NCI-H187 (cell line): ENCODE measurements at places on chromosomes 4 and X.

DNA sequence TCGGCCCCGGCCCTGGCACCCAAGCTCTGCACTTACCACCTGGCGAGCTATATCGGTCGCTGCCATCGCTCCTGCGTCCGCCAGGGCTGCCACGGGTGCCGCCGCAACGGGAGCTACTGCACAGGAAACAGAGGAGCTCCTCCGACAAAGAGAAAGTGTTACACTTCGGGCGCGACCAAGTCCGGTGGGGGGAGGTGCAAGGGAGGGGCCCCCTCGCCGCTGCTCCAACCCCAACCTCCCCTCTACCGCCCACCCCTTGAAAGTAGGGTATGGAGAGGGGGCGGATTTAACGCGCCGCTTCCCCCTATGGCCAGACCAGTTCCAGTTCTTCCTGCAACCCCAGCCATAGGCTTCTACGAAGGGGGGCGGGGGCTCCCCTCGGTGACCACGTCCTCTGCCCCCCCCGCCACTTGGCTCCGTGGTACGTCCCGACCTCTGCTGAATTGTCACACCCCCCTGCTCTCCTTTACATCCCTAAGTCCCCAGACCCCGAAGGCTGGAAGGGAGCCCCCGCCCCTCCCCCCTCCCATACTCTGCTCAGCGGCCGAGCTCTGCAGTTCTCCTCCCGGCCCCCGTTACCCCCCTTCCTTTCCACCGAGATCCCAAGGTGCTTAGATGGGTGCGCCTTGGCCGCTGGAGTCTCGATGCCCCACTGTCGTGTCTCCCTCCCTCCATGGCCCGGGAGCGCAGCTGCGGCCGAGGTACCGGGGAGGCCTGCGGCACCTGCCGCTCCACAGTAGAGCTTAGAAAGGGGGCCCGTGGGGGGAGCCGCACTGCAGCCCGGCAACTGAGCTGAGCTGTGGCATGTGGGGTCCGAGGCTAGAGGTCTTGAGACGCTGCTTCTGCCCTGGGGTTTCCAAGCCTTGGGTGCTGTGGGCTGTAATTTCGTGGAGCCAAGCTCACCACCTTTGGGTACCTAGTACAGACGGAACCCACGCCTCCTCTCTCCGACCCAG, at the start of gene SEPTIN6:
Gene SEPTIN6 (minus strand): TSS at position 129 of the 956 bp plus-strand sequence. CDS start 63 bp downstream, at position 66.
- DNase-seq: no peak

- DNase-seq: no peak
Observed at GRCh38 chr4:144649646-144650045, 3.7 kb downstream of the HHIP start.

DNA sequence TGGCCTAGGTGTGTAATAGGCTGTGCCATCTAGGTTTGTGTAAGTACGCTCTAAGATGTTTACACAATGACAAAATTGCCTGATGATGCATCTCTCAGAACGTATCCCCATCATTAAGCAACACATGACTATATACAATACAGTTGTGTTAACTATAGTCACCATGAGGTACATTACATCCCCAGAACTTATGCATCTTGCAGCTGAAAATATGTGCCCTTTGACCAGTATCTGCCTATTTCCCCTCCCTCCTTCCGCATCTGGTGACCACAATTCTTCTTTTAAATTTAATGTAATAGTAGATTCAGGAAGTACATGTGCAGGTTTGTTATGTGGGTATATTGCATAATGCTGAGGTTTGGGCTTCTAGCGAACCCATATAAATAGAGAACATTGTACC, 239.8 kb upstream of the IL1RAPL1 start:
- no peak for DNase-seq

DNA sequence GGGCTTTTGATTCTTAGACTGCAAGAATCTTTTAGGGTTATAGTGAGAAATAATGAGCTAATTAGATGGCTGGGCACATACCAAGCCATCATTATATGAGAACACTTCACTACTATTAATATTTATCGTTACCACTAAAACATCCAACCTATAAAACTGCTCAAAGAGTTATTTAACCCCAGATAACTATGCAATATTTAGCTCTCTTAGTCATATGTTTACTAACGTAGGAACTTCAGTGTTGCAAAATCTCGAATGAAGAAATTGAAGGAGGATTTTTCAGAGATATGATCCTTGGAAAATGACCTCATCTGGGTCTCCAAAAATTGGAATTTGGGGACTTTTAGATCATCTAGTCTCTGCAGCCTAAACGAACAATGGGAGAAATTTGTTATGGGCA, 265.0 kb upstream of the RPS6KA3 start:
- DNase-seq: no peak

DNA sequence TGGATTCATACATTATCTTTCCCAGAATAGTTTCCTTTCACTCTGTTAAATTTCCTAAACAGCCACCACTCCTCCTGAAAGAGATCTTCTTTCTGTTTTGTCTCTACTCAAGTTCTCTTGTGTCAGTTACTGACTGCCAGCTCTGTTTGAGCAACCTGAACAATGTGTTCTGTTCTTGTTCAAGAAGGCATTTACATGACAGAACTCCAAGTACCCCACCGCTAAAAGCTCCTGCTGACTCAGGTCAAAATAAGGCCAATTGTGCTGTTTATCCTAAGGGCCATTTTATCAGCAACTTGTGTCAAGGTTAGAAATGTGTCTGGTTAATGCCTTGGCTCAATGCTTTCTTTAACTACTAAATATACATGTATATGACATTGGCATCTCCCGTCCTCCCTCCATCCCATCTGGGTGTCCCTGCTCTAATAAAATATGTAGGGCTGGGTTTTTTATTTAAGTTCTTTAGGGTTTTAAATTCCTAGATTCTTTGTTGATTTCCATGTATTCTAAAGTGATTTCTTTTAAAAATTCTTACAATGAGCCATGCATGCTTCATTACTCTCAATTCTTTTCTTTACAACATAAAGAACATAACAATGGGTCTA, 144.3 kb upstream of the PAQR3 start:
- DNase-seq: no peak

DNA sequence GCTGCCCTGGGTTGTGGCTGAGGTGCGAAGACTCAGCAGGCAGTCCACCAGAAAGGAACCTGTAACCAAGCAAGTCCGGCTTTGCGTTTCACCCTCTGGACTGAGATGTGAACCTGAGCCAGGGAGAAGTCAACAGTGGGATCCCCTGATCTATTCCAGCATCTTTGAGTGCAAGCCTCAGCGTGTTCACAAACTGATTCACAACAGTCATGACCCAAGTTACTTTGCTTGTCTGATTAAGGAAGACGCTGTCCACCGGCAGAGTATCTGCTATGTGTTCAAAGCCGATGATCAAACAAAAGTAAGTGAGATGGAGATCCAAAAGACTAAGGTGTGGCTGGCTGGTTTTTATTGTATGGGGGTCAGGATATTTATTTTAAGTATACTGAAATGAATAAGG, 11.3 kb downstream of the TBC1D1 start:
- no peak for DNase-seq

- no peak for DNase-seq
Observed at GRCh38 chrX:39477762-39478120, 620.0 kb downstream of the BCOR start.

GRCh38 chrX:29348288-29348687, 761.0 kb downstream of the IL1RAPL1 start:
- no peak for DNase-seq

- no peak for DNase-seq
Observed at GRCh38 chr4:115780835-115781234, 667.4 kb upstream of the NDST4 start.

- DNase-seq: no peak
Observed at GRCh38 chr4:172232966-172233365, 419.8 kb downstream of the GALNTL6 start.

GRCh38 chr4:18318682-18319388, 297.3 kb upstream of the LCORL start:
- DNase-seq: no peak

- DNase-seq: no peak
Observed at GRCh38 chr4:157502656-157503055, 282.1 kb downstream of the GRIA2 start.

- no peak for DNase-seq
Observed at GRCh38 chrX:29315931-29316330, 728.7 kb downstream of the IL1RAPL1 start.

DNA sequence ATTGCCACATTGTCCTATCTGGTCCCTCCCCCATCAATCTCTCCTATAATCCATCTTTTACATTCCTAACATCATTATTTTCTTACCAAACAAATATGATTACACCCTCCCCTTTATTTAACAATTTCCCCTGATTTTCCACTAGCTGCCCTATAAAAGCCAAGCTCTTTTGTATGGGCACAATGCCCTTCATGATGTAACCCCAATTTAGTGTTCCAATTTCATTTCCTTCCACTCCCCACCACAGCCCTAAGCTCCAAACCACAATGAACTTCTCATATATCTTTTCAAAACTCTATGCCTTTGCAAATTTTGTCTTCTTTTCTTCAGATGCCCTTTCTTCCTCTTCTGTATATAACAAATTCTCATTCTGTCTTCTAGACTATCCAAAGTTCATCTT, 39.5 kb upstream of the PTPN13 start:
- no peak for DNase-seq

GRCh38 chrX:43939187-43939926, 33.8 kb downstream of the NDP start:
- no peak for DNase-seq

GRCh38 chr4:27057662-27058061, 197.0 kb downstream of the STIM2 start:
- DNase-seq: no peak

DNA sequence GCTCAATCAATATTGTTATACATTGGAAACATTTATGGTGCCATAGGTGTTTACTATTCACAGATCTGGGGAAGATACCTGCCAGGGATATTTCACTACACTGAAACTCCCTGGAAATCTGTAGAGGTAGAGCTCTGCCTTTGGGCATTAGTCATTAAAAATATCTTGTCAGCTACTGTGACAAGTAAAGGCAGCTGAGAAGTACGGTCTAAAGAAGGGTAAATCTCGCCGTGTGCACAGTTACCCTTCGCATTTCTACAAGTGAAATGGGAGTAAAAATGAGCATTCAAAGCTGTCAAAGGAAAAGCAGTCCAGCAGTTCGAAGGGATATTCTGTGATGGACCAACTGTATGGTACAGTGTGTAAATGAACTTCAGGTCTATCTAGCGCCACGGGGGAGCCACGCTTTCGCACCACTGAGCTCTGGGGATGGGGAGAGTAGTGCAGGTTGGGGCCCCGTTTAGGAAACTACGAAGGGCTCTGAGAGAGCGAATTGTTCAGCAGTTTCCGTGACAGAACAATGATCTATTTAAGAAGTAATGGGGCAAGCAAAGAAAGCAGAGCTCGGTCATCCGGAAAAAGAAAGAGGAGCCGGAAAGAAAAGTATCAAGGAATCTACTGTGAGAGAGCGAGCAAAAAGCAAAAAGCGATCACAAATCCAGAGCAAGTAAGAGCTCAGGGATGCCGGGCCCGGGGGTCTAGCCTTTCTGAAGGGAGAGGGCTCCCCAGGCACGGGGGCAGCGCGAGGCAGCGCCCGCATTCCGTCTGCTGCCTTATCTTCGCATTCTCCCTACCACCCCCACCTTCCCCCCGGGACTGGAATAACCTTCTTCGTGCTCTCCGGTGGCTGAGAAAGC, 646 bp downstream of the TIGD4 start:
- no peak for DNase-seq

GRCh38 chrX:18825375-18825774, 117.9 kb downstream of the PPEF1 start:
- no peak for DNase-seq

- no peak for DNase-seq
Observed at GRCh38 chr4:184355111-184355604, 119.2 kb downstream of the IRF2 start.

GRCh38 chrX:9807355-9808182, 21.3 kb downstream of the SHROOM2 start:
- DNase-seq: no peak

DNA sequence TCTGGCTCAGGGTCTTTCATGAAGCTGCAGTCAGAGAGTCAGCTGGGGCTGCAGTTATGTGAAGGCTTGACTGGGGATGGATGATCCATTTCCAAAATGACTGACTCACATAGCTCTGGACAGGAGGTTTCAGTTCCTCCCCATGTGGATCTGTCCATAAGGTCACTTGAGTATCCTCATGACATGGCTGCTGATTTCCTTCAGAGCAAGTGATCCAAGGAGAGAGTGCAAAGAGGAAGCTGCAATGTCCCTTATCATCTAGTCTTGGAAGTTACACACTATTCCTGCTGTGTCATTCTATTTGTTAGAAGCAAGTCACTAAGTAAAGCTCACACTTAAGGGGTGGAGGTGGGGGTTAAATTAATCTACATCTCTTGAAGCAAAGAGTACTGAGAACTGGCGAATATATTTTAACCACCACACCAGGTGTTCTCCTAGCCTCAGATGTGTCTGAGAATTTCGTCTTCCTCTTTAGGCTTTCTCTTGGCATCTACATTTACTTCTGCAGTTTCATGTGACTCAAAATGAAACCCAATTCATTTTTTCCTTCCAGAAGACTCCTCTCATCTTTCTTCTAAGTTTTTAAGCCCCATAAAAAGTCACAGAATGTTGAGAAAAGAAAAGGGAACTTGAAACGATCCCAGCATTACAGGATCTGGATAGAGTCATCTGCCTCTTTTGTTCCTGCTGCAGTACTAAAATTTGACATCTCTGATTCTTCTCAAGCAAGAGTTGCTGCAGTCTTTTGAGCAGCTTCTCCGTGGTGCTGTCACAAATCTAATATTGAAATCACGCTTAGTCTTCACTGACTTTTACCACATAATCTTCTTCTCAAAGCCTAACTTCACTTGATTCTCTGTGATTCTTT, 3.8 kb upstream of the GRPR start:
- DNase-seq: no peak

DNA sequence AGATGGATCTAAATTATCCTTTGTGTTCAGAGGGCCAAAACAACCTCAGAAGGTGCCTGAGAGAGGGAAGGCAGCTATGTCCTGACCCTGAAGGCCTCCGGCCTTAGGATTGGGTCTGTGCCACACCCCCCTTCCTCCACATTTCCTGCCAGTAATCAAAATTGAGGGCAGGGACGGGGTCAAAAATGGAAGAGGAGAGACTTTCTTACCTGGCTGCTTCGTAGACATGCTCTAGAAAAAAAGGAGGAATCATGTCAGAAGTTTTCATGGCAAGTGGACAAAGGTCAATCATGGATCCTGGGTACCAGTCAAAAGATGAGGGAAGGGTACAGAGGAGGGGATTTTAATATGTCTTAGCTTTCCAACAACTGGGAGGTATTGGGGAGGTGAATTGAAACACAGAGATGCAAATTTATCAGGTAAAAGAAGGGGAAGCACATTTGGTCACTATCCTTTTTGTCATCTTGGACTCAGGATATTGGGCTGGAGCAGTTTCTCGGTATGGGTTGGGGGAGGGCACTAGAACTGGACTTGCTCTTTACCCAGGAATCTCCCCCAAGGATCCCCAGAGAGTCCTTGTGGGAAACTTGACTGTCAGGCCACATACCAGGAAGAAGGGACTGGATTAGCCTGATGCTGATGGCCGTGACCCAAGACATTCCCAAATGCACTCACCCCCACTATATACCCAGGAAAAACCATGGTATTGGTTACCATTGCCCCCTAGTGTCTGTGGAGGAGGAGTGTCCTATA, 17.1 kb downstream of the VSIG4 start:
- no peak for DNase-seq

DNA sequence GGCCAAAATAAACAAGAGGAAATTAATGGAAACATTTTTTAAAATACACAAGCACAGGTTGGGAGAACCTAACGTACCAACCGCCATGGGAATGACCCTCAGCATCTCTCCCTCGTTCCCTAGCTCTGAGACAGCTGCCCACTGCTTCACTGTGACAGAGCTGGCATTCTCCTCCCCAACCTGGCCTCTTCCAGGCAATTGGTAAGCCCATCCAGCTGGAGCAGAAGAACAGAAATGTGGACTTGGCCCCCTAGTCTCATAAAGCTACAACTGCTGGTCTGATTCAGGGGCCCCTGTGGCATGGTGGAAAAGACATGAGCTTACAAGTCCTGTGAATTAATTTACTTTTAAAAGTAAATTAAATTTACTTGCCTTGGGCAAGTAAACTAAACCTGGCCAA, 245.1 kb downstream of the PTTG2 start:
- no peak for DNase-seq
